ENCODE measurements at places on chromosomes 4 and X.

GRCh38 chrX:43096830-43097229 is 318.9 kb upstream of the PPP1R2C start:
- no peak for DNase-seq

DNA sequence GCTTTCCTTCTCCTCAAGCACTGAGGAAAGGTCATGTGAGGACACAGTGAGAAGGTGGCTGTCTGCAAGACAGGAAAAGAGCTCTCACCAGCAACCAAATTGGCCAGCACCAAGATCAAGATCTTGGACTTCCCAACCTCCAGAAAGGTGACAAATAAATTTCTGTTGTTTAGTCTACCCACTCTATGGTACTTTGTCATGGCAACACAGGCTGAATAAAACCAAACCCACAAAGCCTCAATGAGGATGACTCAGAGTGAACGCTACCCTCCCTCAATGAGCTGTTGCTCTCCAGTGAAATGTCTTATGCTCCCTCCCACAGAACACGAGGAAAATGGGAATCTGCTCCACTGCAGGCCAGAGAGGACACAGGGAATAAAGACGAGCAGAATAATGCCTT is 244.1 kb downstream of the RAB28 start:
- no peak for DNase-seq

DNA sequence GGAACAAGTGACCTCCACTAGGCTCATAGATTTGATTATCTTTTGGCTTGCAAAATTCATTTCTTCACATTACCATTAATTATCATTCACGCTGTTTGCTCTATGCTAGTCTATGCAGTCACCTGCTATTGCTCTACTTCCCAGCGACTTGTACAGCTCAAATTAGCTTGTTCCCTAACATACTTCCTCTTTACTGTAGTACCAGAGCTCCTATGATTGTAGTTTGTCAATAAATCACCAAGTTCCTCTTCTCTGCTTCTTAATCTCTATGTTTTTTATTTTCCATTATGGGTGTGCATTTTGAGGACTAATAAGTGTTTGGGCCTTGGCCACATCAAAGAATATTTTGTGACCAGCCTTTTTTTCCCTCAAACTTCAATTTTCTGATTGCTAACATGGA is 6.2 kb upstream of the GSPT2 start:
- no peak for DNase-seq

GRCh38 chrX:25034889-25035288 is 19.1 kb upstream of the ARX start:
- DNase-seq = no peak

GRCh38 chr4:111283066-111283677 is 660.3 kb upstream of the PITX2 start:
- peak; percentile 21 for DNase-seq
